ENCODE measurements at places on chromosomes 5 and 9.

GRCh38 chr9:93326056-93326455 lies 125.4 kb upstream of the FAM120A start:
- peak; percentile 22 for DNase-seq

- peak; percentile 87 for DNase-seq
These were observed 127.1 kb downstream of the TRIO start for GRCh38 chr5:14270209-14270702.

DNA sequence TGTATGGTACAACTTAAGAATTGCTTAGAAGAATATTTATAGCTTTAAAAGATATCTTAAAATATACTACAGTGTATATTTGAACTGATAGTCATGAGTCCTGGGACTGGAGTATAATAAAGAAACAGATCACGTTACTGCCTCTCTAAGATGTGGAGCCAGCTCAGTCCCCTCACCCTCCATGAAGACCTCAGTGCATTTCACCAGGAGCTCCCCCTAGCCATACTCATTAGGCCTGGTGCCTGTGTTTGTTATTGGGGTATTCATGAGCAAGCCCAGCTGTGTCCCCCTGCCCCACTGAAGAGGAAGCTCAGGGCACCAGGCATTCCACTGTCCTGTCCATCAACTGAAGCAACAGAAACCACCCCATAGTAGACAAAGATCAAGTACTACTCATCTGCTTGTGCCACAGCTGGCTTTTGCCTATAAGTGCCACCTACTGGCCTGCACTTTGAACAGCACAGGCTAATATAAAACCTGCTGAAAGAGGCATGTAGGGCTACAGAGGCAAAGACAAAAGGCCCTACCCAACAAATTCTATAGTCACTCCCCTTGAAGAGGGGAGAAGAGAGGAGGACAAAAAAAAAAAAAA lies 850.2 kb upstream of the NUDT12 start:
- DNase-seq: peak; percentile 46

- peak; percentile 35 for DNase-seq
These were observed 6.7 kb downstream of the SPZ1 start for GRCh38 chr5:80326468-80326867.

- no peak for DNase-seq
These were observed 10.3 kb downstream of the GOLPH3 start for GRCh38 chr5:32163785-32164184.

DNA sequence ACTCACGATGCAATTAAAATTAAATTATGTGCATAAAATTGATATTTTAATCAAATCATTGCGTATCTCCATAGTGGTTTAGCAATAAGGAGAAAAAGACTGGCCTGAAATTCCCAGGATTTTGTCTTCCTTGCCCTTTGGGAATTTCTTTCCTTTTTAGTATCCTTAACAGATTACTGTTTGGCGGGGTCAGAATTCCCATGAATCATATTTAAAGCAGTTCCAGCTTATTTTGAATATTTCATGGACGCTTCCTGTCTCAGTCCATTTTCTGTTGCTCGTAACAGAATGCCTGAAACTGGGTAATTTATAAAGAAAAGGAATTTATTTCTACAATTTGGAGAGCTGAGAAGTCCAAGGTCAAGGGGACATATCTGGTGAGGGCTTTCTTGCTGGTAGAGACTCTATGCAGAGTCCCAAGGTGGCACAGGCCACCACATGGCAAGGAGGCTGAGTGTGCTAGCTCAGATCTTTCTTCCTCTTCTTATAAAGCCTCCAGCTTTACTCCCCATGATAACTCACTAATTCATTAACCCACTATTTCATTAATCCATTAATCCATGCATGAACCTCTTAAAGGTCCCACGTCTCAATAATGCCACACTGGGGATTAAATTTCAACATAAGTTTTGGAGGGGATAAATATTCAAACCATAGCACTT lies 37.8 kb downstream of the CDH6 start:
- DNase-seq: peak; percentile 23

DNA sequence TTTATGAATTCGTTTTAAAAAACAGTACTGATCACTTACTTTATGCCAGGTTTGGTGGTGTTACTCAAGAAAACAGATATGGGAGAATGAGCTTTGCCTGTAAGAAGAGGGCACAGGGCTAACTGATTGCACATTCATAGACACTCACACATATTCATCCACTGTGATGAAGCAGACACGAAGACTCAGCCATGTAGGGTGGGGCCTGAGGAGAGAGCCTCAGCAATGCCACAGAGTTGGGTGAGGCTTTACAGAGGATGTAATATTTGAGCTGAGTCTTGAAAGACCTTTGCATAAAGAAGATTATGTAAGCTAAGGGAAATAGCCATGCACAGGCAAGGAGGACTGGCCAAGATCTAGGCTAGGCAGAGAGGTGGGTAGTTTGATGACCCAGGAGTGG lies 472.8 kb downstream of the PSAT1 start:
- peak; percentile 13 for DNase-seq

- DNase-seq: no peak
These were observed 114.4 kb downstream of the ROR2 start for GRCh38 chr9:91835632-91836031.

DNA sequence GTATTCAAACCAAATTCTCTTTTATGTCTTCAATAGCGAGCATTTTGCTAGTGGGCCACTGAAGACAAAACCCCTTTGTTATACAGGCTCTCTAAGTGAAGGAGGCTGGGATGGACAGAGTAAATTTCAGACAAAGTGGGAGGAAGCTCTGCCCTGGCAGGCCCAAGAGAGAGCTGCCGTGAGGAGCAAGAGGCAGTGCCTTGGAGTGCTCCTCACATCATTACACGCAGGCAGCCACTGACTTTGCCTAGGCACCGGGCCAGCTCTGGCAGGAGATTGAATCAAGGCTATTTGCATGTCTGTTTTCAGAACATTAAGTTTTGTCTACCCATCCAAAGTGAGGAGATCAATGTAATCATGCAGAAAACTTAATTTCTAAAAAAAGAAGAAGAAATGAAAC lies 167.7 kb downstream of the CCDC192 start:
- DNase-seq: no peak

Data from NCI-H82 (cell line).